ENCODE measurements at places on chromosomes 1 and 21.
A peak's percentile ranks its signal among the peaks of the same experiment; 100 is the strongest.

DNA sequence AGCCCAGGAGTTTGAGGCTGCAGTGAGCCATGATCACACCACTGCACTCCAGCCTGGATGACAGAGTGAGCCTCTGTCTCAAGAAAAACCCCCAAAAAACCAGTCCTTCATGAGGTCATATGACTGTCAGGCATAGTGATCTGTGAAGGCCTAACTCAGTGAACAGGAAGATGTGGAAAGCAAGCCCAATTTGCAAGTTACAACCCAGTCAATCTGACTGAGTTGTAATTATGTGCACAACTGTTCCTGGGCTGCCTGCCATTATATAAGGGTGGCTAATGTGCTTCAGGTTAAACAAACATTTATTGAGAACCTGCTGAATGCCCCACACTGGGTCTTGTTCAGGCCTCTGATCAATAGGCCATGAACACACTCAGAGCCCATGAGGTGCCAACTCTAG lies 38.2 kb upstream of the KIRREL1 start:
- DNase-seq = no peak

GRCh38 chr1:209839875-209840546 lies 12.2 kb downstream of the UTP25 start:
- no peak for DNase-seq

- no peak for DNase-seq
These were observed 165.4 kb upstream of the HMGB4 start for GRCh38 chr1:33698361-33699035.

- no peak for DNase-seq
These were observed 20.9 kb downstream of the SLC9A1 start for GRCh38 chr1:27133991-27134390.

DNA sequence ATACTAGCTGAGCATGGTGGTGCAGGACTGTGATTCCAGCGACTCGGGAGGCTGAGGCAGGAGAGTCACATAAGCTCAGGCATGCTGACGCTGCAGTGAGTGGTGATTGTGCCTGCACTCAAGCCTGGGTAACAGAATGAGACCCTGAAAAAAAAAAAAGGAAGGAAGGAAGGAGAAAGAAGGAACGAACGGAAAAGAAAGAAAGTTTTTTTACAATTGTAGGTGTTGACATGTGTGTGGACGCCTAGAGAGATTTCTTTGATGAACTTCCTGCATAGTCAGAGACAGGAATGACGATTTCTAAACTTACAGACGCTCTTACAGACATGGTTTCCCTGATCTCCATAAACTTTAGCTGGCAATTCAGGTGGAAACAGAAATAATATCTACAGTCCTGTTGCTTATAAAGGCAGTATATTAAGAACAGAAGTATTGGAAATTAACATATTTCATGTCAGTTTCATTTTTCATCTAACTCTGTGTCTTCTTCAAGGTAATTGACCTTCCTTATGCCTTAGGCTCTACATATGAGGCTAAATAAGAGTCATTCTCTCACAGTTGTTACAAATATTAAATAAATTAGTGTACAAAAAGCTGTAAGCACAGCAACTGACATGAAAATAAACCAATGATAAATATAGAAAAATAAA lies 4.1 kb downstream of the SAMSN1 start:
- DNase-seq = no peak

- DNase-seq = no peak
These were observed 42.2 kb upstream of the TRABD2B start for GRCh38 chr1:48039088-48040054.

- DNase-seq = no peak
These were observed 7.3 kb upstream of the PMVK start for GRCh38 chr1:154943649-154944400.

- no peak for DNase-seq
These were observed 10.8 kb downstream of the ARHGEF16 start for GRCh38 chr1:3465091-3465934.

DNA sequence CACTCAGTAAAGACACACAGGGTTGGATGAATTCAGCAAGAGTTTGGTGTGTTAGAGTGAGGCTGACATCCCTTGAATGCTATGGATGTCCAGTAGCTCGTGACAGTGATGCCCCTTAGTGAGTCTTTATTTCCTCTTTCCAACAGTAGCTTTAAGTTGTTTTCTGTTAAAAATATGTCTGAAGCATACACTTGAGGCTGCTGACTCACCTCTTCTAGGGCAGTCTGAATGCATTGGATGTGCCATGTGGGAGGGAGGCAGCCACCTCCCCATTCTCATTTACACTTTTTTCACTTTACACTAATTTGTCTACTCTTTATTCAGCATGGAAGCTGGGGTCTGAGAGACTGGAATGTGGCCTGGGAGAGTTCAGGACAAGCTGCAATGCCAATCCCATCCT lies 17.6 kb downstream of the NOS1AP start:
- DNase-seq = no peak

DNA sequence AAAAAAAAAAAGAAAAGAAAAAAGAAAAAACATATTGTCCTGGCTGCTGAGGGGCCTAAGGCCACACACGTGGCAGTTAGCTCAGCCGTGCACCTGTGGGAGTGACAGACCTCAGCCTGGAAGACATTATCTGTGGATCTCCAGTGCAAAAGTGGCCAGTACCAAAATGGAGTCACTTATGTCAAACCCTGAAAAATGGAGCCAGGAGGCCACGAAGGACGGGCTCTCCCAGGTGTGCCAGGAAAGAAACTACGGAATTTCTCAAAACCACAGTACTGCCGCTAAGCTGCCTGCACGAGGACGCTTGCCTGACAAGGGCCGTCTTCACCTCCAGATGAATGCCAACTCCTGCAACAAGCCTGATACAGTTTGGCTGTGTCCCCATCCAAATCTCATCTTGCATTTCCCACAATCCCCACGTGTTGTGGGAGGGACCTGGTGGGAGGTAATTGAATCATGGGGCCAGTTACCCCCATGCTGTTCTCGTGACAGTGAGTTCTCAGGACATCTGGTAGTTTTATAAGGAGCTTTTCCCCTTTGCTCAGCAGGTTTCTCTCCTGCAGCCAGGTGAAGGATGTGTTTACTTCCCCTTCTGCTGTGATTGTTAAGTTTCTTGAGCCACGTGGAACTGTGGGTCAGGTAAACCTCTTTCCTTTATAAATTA lies 5.3 kb upstream of the MIB2 start:
- no peak for DNase-seq

- DNase-seq = no peak
These were observed 117.7 kb downstream of the FGGY start for GRCh38 chr1:59414406-59415133.

DNA sequence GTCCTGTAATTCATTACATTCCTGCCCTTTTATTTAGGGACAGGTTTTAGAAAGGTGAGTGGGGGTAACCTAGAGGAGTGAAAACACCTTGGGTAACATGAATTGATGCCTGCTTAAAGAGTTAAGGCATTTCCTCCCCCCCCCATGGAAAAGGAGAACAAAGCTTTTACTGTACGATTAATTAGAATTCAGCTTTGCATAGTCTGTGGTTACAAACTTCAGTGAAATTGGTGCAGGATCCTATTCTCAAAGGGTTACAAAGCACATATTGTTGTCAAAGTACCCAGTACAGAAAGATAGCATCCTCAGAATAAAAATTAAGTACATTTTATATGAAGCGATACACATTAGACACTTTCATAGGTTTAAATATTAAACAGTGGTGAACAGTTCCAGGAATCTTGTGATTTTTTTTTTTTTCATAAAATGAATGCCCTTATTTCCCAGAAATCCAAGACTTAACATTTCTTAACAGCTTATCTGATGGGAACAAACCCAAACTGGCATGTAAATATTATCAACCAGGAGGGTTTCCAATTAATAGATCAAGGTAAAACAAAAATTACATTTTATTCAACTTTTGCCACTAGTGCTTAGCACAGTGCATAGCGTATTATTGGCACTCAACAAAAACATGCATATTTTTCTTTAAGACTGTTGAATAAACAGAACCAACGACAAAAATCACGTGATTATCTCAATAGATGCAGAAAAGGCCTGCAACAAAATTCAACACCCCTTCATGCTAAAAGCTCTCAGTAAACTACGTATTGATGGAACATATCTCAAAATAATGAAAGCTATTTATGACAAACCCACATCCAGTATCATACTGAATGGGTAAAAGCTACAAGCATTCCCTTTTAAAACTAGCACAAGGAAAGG lies 172.7 kb downstream of the PDE4B start:
- DNase-seq = no peak

DNA sequence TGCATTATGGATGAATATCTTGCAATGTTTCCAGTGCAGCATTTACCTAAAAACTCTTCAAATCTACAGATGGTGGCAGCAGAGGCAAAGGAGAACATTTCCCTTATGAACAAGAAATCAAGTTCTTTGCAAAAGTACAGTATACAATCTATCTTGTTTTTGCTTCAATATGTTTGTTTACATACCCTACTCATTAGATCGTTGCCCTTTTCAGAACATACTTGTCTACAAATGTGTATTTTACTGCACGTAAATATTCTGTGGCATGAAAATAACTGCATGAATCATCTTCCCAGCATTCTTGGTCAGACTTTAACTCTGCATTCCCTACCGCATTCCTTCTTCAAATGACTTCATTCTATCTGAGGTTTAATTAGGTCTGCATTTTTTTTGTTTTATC lies 212.7 kb downstream of the ZP4 start:
- peak; percentile 8 for DNase-seq

DNA sequence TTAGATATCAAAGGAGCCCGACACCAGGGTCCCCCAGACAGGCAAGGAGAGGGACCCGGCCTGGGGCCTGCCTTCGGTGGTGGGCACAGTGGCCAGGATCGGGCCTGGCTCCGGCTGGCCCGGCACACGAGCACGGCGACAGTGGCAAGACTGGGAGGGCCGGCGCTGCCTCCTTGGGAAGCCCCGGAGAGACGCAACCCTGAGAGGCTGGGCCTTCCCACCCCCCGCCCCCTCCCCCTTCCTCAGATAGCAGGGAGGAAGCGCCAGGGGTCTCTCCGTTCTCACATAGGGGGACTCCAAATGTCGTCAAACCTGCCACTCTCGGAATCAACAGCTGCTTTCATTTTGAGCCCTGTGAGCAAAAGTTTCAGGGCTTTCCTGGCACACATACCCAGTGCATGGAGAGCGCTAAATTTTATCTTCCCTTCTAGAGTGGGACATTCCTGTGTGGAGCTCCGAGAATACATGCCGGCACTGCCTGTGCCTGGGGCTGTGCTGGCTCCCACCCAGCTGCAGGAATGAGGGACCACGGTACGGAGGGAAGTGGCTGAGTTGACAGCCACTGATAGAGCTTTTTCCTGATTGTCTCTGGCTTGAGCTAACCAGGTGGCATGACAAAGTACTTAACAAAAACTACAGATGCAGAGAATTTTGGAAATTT lies 62.4 kb downstream of the CD247 start:
- no peak for DNase-seq

- no peak for DNase-seq
These were observed 9.2 kb upstream of the TNFRSF1B start for GRCh38 chr1:12157366-12158231.

DNA sequence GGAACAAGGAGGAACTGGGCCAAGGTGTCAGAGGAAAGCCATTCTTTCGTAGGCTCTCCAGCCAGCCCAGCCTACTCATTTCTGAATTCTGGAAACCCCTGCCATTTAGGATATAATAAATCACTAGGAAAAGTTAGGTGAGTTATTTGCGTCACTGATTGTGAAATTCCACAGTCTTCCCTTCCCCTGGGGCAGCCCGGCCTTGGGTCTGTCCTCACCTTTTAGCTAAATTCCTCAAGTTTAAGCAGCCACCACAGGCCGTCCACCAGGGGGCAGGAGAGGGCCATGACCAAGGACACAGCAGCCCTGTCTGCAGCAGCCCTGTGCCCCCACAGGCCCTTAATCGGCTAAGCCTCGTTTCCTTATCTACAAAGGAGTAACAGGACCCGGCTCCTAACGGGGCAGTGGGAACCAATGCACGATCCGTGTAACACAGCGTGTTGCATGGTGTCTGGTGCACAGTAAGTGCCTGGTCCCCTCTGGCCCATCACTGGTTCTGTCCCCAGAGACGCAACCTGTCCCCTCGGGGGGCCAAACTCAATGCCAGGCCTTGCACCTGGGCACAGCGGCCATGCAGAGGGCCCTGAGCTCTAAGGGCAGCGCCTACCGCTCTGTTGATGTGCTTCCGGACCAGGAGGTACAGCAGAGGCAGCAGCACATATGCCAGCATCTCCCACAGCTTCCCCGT lies 18.1 kb downstream of the GPR157 start:
- peak; percentile 64 for DNase-seq

- no peak for DNase-seq
These were observed 40.0 kb upstream of the DISP3 start for GRCh38 chr1:11438996-11439395.

GRCh38 chr21:28641731-28642130 lies 350.9 kb downstream of the LTN1 start:
- DNase-seq = no peak

GRCh38 chr1:44565833-44566232 lies 108.4 kb downstream of the TMEM53 start:
- DNase-seq = no peak

Measured in CD4-positive, CD25-positive, alpha-beta regulatory T cell (primary cell).